T-helper 9 cell (primary cell): ENCODE measurements at places on chromosomes 11 and 22.

DNA sequence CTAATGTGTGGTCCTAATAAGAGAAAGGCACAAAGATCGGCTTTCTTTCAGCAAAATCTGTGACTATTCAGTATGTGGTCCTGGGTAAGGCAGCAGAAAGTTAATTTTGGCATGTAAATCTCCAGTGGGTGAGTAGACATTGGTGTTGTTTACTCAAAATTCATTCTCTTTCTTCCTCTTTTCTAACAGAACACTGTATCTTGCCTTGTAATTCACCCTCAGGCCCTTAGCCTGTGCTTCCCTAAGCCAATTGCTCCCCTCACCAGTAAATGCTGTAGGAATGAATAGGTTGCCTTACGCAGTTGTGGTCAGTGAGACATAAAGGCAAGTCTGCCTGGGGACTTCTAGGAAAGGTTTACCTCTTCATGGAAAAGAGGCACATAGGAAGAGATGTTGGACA, 49.9 kb upstream of the PDE3B start:
- DNase-seq: no peak

DNA sequence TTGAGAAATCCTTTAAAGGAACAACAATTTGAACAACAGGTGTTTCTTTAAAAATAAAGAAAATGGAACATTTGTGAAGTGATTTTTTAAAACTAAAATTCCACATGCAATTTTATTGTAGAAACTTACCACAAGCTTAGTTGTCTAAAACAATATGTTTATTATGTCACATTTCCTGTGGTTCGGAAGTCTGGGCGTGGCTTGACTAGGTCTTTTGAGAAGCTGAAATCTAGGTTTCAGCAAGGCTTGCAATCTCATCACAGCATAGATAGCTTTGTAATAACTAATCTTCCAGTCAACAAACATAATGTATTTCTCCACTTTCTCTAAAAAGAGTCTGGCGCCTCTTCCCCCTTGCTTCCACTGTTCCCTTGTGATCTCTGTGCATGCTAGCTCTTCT, 27.0 kb downstream of the MS4A6A start:
- DNase-seq: no peak

- DNase-seq: no peak
Observed at GRCh38 chr11:72534371-72535193, 100.3 kb upstream of the CLPB start.

- DNase-seq: no peak
Observed at GRCh38 chr11:28842716-28843115, 734.5 kb downstream of the METTL15 start.

DNA sequence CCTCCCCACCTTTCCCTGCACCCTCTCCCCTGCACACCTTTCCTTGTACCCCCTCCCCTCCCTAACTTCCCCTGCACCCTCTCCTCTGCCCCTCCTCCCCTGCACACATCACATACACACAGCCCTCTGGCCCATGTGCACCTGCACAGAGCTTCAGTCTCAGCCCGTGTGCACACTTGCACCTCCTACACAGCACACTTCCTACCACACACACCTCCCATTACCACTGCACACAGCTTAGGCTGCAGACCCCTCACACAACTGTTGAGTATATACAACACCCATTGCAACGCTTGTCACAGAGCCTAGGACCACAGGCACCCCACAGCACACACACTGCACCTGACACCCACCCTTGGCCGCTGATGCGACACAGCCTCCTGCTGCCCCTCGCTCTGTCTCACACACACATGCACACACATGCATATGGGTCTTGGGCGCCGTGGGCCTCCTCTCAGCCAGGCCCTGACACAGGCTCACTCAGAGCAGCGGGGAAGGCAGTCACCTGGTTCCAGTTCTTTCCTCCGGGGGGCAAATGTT, 411 bp downstream of the SIGIRR start:
- no peak for DNase-seq

DNA sequence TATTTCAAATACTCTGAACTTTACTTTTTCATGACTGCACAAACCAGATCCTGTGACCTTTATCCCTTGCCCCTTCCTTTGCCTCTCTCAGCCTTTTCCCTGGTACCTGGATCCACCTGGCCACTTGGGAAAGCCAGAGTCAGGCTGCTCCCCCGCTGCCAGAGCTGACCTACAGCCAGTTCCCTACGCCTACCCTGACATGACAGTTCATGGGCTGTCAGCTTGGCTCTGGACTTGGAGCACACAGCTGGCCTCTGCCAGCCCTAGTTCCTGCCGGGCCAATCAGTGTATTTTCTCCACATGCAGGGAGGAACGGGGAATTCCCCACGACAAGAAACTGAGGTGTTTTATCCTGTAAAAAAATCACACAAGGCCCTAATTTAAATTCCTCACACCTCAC, 382.6 kb downstream of the INSC start:
- no peak for DNase-seq

DNA sequence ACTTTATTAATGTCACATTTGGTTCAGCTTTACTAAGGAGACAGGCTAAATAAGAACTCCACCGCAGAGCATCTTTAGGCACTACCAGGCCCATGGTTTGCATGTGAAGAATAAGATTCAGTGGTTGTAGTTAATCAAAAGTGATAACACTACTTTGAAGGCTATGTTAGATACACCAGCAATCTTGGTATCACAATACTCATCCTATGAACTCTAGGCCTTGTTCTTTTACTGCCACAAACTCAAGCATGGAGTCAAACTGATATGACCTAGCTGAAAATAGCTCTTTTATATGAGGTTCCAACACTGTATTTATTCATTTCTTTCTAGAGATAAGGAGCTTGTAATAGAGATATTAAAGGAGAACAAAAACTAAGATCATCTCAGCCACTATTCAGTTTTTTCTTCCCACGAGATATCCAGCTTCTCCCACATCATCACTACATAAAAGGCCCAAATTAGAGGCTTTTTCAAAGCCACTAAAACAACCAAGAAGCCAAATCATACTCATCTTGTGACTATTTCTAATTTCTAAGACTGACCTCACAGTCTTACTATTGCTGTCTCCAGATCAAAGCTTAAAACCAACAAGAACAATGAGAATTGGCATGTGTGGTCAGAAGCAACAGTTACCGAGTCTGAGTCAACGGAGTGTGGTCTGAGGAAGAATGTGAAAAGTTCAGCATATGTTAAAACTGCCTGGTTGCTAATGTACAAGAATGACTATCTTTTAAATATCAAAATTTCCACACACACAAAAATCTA, 25.1 kb upstream of the GUCY1A2 start:
- DNase-seq: no peak

GRCh38 chr11:124315052-124315451, 1.3 kb upstream of the OR8D1 start:
- no peak for DNase-seq

DNA sequence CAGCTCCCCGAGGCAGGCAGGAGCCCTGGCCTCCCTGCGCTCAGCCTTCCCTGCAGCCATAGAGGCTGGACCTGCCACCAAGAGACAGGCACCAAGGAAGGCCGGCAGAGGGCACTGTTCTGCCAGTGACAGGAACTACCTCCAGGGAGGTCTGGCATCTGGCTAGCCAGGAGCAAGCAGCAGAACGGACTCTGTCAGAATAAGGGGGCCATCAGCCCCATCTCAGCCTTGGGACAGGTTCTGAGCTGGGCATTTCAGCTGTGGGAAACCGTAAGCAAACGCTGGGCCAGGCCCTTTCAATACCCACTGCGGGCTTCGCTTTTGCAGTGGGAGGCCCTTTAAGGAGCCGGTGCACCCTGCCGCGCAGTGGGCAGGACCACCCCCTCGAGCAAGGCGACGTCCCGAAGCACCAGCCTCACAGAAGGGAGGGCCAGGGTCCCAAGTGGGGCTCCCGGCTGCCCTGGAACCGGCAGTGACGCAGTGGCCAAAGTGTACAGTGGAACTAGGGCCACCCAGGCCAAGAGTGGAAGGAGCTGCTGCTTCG, 18.2 kb downstream of the IFT27 start:
- peak; percentile 69 for DNase-seq

DNA sequence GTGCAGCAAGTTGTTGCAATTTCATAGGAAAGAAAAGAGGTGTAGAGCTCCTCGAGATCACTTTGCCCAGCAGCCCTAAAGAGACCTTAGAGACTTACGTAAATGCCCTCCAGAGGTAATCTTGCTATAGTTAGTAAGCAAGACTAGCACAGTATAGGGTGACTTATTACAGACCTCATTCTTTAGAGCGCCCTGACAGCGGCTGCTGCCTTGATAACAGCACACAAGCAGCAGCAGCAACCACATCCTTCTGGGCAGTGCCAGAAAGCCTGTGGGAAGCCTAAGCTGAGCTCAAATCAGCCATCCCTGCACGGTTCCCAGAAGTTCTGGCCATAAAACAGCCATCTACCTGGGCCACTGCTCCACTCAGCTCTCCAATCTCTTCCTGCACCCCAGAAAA, 22.6 kb upstream of the OR56B1 start:
- DNase-seq: no peak

GRCh38 chr11:42923651-42924050, 388.1 kb upstream of the API5 start:
- DNase-seq: no peak

DNA sequence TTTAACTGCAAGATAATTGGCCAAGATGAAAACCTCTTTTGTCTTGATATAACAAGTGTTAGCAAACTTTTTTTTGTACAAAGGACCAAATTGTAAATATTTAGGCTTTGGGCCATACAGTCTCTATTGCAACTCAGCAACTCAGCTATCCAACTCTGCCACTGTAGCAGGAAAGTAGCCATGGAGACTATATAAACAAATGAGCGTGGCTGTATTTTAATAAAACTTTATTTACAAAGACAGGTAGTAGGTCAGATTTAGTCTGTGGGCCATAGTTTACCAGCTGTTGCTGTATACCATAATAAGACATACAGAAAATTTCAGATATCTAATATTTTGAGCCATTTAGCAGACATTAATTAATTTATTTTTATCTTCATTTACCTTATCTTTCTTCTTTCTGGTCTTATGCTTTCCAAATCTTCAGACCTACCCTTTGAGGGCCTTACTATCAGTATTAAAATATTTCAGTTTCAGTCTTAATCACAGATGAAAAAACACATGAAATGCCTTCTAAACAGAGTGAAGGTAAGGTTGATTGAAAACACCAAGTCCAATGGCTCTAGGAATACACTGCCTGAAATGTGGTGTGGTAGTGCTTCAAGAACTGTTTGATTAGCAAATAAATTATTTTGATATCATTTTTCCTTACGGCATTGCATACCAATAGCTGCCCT, 256.9 kb upstream of the CTSC start:
- DNase-seq: no peak

GRCh38 chr11:47645500-47645899, 3.1 kb upstream of the MTCH2 start:
- DNase-seq: no peak

- DNase-seq: no peak
Observed at GRCh38 chr11:13055200-13055599, 46.1 kb downstream of the RASSF10 start.

DNA sequence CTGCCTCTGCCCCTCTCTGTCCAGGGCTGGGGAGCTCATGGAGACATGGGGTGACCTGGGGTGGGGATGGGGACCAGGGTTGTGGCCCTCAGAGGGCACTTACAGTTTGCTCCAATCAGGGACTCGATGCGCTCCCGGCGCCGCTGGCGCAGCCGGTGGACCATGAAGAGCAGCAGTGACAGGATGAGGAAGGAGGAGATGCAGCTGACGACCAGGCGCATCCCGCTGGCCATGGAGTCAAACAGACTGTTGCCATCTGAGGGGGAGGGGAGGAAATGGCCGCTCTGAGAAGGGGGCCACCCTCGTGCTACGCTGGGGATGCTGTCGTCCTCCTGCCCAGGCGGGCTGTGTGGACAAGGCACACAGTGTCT, 80.5 kb downstream of the DGCR2 start:
- no peak for DNase-seq

GRCh38 chr11:19811380-19811779, 98.7 kb downstream of the NAV2 start:
- no peak for DNase-seq

DNA sequence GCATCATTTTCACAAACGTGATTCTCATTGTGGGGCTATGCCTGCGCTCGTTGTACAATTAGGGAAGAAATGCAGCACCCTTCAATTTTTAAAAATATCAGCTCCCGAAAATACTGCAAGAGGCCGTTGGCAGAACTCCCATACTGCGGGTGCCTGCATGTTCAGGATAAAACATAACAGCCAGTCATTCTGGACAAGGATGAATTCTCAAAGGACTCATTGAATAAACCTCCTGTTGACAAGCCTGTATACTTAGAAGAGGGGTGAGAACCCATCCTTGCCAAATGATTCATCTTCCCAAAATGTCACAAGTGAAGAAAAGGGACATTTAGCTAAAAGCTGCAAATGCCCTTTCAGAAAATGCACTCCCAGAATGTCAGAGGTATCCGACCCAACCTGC, 141.9 kb downstream of the CSNK2A3 start:
- DNase-seq: no peak
